ENCODE measurements at places on chromosomes 6 and 20. TPM values are rescaled to one million over a fixed set of nuclear protein-coding genes. Genes with fewer than 3 reads are reported as not detected.
A peak's percentile ranks its signal among the peaks of the same experiment; 100 is the strongest.

GRCh38 chr6:124441450-124441849 lies 520.8 kb upstream of the RNF217 start:
- no peak overlapping the region for H3K27ac ChIP-seq
- no peak for DNase-seq
- H3K4me1 ChIP-seq = no peaks in the 10 kb centered on the region
- no peak overlapping the region for H3K4me3 ChIP-seq
- no peaks in the 10 kb centered on the region for H3K27me3 ChIP-seq

The RSPH4A gene
- 0.44 TPM for total RNA-seq

- peaks cover 24% of the 10 kb centered on the region for H3K27me3 ChIP-seq
- H3K36me3 ChIP-seq = no peaks in the 10 kb centered on the region
- H3K4me1 ChIP-seq = no peaks in the 10 kb centered on the region
- no peak overlapping the region for H3K4me3 ChIP-seq
- no peak overlapping the region for H3K27ac ChIP-seq
Observed at GRCh38 chr20:52500157-52500556, 308.6 kb upstream of the ZFP64 start.

GRCh38 chr20:25055711-25056495 lies 2.0 kb downstream of the ACSS1 start:
- peaks cover 52% of the 10 kb centered on the region for H3K4me1 ChIP-seq
- no peaks in the 10 kb centered on the region for H3K36me3 ChIP-seq

DNA sequence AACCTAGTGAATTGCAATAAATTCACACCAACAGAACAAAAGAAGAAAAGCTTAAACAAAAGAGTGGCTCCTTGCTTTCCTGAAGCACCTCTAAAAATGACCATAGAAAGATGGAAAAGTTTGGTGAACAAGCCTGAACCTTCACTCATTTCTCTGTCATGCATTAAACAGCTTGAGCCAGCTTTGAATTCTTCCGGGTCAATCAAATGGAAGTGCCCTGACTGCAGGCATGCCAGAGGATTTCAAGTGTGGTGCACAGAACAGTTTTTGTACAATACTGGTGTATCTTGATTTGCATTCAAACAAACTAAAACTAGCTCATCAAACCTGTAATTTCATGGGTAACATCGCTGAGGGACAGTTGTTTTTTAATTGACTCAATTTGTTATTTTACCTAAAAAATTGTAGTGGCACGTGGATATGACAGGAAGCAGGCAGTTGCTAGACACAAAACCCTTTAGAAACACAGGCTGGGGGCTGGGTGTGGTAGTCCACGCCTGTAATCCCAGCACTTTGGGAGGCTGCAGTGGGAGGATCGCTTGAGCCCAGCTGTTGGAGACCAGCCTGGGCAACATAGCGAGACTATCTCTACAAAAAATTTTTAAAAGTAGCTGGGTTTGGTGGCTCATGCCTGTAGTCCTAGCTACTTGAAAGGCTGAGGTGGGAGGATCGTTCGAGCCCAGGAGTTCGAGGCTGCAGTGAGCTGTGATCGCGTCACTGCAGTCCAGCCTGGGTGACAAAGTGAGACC lies 9.1 kb downstream of the CASS4 start:
- peaks cover 32% of the 10 kb centered on the region for H3K36me3 ChIP-seq
- DNase-seq = no peak
- peak overlapping the region; percentile 83 for H3K27ac ChIP-seq
- peaks cover 83% of the 10 kb centered on the region for H3K4me1 ChIP-seq
- H3K27me3 ChIP-seq = no peaks in the 10 kb centered on the region

GRCh38 chr6:16033214-16033613 lies 95.7 kb upstream of the MYLIP start:
- H3K36me3 ChIP-seq = no peaks in the 10 kb centered on the region
- H3K27me3 ChIP-seq = no peaks in the 10 kb centered on the region
- no peak for DNase-seq
- H3K27ac ChIP-seq = no peak overlapping the region
- H3K4me3 ChIP-seq = no peak overlapping the region

DNA sequence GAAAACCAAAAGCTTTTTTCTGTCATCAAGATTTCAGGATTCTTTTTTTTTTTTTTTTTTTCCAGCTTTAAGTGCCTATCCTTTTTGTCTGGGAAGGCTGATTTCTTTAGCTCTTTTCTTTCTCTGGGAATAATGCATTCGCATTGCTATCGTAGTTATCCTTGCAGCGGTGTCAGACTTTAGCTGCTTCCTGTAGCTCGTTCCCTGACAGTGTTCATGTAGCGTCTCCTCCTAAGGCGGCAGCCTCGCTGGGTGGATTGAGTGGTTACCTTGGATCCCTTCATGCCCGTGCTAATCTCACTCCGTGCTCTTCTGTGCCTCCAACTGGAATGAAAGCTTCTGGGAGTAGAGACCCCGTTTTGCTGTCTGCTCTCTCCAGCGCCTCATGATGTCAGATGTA lies 43.1 kb downstream of the UST start:
- no peaks in the 10 kb centered on the region for H3K4me1 ChIP-seq
- H3K27ac ChIP-seq = no peak overlapping the region
- no peak for DNase-seq
- peaks cover 3% of the 10 kb centered on the region for H3K36me3 ChIP-seq

The BEND6 gene
- not detected for total RNA-seq

The ZNF334 gene
- total RNA-seq = 5.8 TPM

GRCh38 chr20:47196091-47197081 lies 160.1 kb downstream of the ZMYND8 start:
- peak; percentile 80 for DNase-seq
- H3K36me3 ChIP-seq = no peaks in the 10 kb centered on the region
- peaks cover 8% of the 10 kb centered on the region for H3K4me1 ChIP-seq

The SDC4 gene
- 25.5 TPM for total RNA-seq

DNA sequence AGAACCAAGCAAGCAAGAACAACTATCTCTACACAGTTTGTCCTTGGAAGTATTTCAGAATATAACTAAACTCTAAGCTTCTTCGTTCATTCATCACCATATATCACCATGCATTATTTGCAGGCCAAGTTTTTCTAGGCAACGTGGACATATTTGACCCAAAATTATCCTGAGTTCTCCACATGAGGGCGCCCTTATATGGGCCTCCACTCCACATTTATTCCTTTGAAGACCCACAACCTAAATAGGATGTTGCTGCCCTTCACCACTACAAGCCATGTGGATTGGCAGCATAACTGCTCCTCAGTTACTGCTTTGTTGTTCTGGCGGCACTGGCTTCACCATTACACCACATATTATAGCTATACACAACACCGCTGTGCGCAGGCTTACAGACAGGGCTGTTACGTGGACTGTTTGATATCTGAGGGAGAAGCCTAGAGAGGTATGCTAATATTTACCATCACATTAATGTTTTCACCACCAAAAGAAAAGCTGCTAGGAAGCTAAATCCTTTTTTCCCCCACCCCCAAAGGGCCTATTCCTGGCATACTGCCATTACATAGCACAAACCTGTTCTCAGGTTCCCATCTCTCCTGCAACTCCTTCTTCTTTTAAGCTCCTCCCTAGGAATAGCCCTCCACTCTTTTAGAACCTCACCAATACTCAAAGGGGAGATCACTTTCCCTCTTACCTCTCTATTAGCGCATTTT lies 411.7 kb downstream of the C6orf118 start:
- H3K27ac ChIP-seq = no peak overlapping the region
- no peaks in the 10 kb centered on the region for H3K36me3 ChIP-seq
- H3K4me1 ChIP-seq = no peaks in the 10 kb centered on the region
- no peaks in the 10 kb centered on the region for H3K27me3 ChIP-seq
- no peak for DNase-seq

GRCh38 chr20:62437927-62438326 lies 10.6 kb upstream of the RBBP8NL start:
- no peak overlapping the region for H3K27ac ChIP-seq
- peaks cover 22% of the 10 kb centered on the region for H3K27me3 ChIP-seq
- no peaks in the 10 kb centered on the region for H3K36me3 ChIP-seq
- no peaks in the 10 kb centered on the region for H3K4me1 ChIP-seq
- no peak overlapping the region for H3K4me3 ChIP-seq

Data from activated naive CD8-positive, alpha-beta T cell treated with anti-CD3 and anti-CD28 coated beads for 36 hours (primary cell).